Activated T-helper 1 cell treated with Interleukin-2 at 50 U/mL for 16 hours (primary cell): ENCODE measurements at places on chromosomes 3 and 15.
A peak's percentile ranks its signal among the peaks of the same experiment; 100 is the strongest.

DNA sequence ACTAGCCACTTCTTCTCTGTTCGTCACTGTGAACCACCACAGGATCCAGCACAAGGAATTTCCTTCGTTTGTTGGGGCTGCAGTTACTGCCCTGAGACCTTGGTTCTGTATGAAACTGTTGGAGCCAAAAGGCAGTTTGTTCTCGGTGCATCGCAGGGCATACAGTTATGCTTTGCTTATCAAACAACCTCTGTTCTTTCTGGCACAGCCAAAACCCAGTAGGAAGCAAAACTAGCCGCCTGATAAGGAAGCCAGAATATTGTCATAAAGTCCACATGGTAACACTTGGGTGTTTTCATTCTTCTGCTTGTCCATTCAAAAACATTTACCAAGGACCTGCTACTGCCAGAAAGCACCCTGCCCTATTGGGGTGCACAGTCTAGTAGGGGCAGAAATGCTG, 116.1 kb downstream of the RAB11A start:
- no peak for DNase-seq

GRCh38 chr3:15535732-15536131, 14.2 kb upstream of the COLQ start:
- DNase-seq = peak; percentile 41

GRCh38 chr3:194100856-194101390, 35.0 kb upstream of the HES1 start:
- DNase-seq = no peak

DNA sequence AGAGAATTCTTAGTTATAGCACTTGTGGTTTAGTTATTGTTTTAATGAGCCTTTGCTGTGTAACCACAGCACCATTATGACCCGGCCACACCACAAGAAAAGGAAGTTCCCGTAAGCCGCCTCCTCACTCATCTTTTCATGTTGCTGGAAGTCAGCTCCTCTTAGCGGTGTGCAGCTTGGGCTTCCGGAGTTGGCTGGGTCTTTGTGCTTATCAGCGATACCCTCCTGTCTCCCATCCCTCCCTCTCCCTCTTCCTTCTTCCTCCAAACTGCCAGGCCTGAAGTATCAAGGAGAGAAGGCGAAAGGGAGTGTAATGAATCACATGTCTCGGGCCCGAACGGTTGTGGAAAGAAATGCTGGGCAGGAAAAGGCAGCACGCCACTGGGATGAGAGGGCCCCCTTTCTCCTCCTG, 353.5 kb downstream of the MCTP2 start:
- peak; percentile 4 for DNase-seq

GRCh38 chr15:80844011-80844732, 65.0 kb downstream of the CEMIP start:
- DNase-seq = no peak

DNA sequence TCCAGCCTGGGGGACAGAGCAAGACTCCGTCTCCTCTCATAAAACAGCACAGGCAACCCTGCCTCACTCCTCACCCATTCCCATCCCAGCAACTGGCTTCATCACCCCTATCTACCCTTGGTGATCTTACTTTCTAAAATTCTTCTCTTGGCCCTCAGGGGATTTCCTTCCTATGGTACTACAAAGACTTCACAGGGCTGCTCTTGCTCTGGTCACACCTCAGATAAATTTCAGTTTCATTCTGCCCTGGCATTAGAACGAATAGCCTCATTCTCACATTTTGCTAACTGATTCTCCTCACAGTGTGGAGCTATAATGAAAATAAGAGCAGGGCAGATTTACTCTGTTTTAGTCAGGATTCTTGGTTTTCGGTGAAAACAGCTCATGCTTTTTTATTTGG, 22.1 kb upstream of the CRBN start:
- DNase-seq = no peak

- peak; percentile 4 for DNase-seq
Observed at GRCh38 chr3:108862865-108863798, 40.5 kb downstream of the TRAT1 start.

- DNase-seq = no peak
Observed at GRCh38 chr3:79488407-79488806, 279.4 kb downstream of the ROBO1 start.

GRCh38 chr15:32843219-32843815, 125.5 kb downstream of the GREM1 start:
- no peak for DNase-seq

- no peak for DNase-seq
Observed at GRCh38 chr15:94417501-94418293, 186.3 kb downstream of the MCTP2 start.

- no peak for DNase-seq
Observed at GRCh38 chr15:63531586-63531985, 27.2 kb downstream of the USP3 start.

DNA sequence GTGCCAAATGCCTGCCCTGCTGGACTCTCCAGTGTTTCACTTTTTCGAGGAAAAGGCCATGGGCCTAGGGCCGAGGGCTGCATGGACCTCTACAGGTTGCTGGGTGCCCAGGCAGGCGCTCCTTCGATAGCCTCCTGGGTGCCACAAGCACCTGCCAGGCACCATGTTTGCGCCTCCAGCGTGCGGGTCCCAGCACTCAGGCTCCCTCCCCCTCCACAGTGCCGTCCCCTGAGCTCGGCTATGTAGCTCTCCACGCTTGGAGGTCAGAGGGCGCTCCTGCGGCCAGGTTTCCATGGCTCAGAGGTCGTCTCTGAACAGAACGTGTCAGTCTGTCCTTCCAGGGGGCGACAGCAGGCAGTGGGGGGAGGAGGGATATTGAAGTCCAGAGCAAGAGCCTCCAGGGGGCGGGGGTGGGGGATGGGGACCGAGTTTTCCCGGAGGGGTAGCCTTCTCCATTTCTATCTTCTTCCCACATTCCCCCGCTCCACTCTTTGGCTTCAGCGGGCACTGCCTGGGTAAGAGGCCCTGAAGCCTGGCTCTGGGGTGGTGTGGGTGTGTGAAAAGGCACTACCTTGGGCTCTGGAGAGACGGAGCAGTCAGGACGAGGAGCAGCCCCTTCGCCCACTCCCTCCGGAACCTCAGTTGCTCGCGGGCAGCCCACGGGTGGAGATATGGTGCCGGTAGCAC, 3.6 kb downstream of the ONECUT1 start:
- no peak for DNase-seq

DNA sequence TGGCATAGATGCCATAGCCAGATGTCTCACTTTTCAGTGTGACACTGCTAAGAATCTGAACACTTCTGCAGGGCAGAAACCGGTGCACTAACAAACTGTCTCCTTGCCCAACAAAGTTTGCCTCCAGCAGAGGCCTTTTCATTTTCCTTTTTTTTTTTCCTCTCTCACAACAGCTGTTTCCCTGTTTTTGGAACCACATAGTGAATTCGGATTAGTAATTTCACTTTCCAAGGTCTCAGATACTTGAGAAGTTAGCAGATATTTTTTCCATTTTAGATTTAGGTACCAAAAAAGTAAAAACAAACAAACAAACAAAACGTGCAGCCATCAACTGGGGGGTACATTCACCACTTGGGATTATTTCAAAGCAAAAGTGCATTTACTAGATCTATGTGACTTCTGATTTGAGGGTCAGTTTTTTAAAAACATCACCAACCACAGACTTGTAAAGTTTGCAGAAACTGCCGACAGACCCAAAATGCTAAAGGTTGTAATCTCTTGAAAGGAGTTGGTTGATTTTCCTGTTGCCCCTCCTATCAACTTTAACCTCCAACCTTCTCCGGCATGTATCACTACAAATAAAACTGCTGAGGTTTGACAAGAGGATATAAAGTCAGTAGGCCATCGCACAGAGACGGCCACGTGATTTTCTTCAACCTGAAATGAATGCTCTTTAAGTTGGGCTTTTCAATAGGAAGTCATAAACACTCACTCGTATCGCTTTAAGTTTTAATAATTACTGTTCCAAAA, 169.1 kb downstream of the CDIN1 start:
- DNase-seq = no peak

- DNase-seq = no peak
Observed at GRCh38 chr15:95176794-95177577, 945.6 kb downstream of the MCTP2 start.

DNA sequence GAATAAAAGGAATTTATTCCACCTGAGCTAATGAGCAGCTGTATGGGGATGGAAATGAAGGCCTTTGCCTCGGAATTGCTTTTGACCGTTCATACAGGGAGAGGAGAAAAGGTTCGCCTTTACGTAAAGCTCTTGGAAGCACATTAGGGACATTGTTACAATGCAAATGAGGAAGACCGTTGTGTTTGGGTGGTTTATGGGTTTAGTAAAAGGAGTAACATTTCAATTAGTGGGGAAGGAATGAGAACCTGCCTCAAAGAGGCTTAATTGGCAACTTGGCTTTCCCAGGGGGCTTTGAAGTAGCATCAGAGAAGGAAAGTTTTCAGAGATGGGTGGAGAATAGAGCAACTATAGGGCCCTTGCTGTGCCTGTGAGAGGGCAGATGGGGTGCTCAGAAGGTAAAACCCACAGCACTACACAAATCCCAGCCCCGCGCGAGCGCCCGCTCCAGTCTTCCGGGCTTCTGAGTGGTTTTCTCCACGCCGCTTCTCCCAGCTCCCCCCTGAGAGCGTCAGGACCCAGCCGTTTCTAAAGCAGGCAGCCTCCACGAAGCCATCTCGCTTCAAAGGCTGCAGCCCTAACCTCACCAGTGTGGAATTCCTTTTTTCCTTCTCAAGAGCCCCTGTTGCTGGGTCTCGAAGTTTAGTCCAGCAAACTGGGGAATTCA, 192.0 kb upstream of the HES1 start:
- no peak for DNase-seq

GRCh38 chr3:70880421-70880820, 568.0 kb upstream of the MDFIC2 start:
- no peak for DNase-seq

- no peak for DNase-seq
Observed at GRCh38 chr3:12716605-12717151, 42.4 kb downstream of the TMEM40 start.

- DNase-seq = no peak
Observed at GRCh38 chr3:52184690-52185089, 13.3 kb upstream of the ALAS1 start.

DNA sequence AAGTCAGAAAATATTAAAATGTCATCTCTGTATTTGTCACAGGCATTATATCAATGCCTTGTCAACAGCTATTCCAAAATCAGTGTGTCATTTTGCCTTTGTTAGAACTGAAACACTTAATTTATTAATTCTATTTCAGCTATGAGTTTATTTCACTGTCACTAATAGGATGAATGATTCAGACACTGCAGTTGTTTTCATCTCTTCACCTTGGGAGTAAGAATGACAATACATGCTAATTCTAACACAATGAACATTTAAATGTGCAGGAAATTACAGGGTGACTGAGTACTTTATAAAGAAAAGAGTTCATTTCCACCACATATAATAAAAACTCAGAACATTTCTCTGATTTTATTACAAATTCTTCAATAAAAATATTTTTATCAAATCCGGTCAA, 109.7 kb downstream of the P2RY1 start:
- no peak for DNase-seq

DNA sequence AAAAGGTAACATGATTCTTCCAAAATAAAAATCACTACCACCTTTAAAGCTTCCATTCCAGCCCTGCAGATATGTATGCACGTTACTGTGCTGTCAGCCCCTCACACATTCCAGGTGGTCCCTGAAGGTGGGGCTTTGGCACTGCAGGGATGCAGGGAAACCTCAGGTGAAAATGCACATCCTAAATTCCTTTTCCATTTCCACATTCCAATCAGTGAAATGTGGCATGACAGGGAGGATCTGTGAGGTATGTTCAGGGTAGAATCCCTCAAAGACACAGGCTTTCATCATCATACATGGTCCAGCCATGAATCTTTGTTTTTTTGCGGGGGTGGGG, 45.3 kb downstream of the CCR4 start:
- no peak for DNase-seq

- DNase-seq = no peak
Observed at GRCh38 chr3:60176614-60177013, 1074.6 kb downstream of the FHIT start.

- no peak for DNase-seq
Observed at GRCh38 chr3:175329373-175329772, 470.2 kb downstream of the NAALADL2 start.

- no peak for DNase-seq
Observed at GRCh38 chr3:122235147-122235546, 51.7 kb downstream of the CASR start.

DNA sequence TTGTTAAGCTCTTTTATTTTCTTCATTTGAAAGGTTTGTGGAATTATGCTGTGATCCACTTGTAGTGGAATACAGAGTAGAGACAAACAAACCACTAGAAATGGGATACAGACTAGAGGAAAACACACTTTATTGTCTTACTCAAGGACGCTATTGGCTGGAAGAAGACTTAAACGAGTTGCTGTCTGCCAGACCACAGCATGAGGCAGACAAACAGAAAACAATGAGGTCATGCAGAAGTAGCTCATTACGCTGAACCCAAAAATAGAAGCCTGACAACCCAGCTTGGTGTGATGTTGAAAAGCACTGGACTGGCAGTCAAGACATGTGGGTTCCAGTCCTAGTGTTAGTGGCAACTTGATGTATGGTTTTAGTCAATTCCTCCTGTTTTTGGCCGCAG, 62.4 kb upstream of the P3H2 start:
- DNase-seq = no peak

- DNase-seq = no peak
Observed at GRCh38 chr3:196886144-196886543, 18.4 kb downstream of the SENP5 start.

- DNase-seq = no peak
Observed at GRCh38 chr15:70383856-70384255, 286.1 kb upstream of the TLE3 start.

DNA sequence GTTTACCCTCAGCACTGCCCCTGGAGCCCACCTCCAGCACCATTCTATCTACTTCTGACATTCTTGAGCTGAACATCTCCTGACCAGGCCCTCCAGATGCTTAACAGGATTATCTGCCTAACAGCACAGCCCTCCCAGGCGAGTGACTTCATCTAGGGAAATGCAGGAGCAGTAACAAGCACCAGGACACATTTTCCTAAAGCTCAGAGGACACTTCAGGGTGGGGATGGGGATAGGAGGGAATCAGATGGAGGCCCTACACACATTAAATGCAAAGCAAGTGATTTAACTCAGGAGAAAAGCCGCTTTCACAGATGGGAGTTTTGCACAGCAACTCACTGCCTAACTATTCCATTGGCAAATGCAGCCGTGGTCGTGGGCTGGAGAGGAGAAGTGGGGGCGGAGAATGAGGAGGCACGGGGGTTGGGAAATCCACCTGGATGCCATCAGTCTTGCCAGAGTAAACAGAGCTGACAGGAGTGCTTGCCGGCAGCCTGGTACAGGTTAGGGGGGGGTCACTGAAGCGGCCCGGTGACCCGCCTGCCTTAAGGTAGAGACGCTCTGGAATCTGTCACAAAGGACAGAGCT, 21.3 kb upstream of the BNC1 start:
- DNase-seq = no peak

- DNase-seq = no peak
Observed at GRCh38 chr3:16266714-16267113, 1.7 kb downstream of the OXNAD1 start.

GRCh38 chr3:133797396-133798105, 8.1 kb upstream of the SRPRB start:
- no peak for DNase-seq

GRCh38 chr3:123696808-123697207, 112.0 kb upstream of the HACD2 start:
- DNase-seq = no peak
